Heart right ventricle (tissue), 16 donors: ENCODE measurements at places on chromosomes 6 and 20. TPM values are rescaled to one million over a fixed set of nuclear protein-coding genes. Genes with fewer than 3 reads are reported as not detected.

DNA sequence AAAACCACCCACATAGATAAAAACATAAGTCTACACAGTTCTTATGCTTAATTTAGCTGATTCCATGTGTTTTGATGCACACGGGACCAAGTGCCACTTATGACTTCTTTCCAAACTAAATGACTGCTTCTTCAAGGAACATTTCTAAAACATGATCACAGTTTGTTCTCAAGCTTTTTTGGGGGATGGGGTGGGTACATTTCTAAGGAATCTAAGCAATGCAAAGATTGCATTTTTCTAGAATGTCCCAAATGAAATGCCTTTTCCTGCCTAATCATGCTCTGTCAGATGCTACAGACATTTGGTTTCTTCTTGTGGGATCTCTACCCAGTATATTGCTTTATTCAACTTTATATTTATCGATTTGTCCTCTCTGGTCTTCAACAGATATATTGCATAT lies 496.8 kb upstream of the JAG1 start:
- no peaks in the 10 kb centered on the region for H3K27me3 ChIP-seq
- H3K4me3 ChIP-seq, result no peak overlapping the region
- no peak for DNase-seq
- H3K36me3 ChIP-seq, result no peaks in the 10 kb centered on the region
- peaks cover 17% of the 10 kb centered on the region for H3K4me1 ChIP-seq
- H3K27ac ChIP-seq, result no peak overlapping the region

DNA sequence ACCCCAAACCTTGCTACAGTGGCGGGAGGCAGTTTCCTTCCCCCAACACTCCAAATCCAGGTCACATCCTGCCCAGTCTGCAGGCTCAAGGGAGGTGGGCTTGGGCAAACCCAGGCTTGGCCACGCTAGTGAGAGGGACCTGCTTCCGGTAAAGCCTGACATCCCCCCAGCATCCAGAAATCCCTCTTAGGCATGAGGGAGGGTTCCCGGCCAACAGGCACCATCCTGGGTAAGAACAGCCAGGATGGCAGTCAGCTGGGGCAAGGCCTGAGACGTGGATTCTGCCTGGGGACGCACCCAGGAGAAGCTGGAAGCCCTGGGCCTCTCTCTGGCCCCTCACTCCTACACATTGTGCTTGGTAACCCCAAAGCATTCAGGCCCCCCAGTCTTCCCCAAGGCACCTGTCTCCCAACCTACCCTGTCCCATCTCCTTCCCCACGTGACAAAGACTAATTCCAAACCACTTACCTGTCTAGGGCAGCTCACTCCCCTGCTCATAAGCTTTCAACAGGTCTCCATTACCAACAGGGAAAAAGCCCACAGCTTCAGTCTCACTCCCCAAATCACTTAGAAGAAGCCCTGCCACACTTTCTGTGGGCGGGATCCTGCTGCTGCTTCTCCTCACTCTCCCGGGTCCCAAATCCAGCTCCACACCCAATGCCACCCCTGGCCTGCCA lies 2.1 kb downstream of the C20orf144 start:
- peak overlapping the region; percentile 76 for H3K4me3 ChIP-seq
- peaks cover 22% of the 10 kb centered on the region for H3K36me3 ChIP-seq
- peak overlapping the region; percentile 93 for H3K27ac ChIP-seq
- peaks cover 30% of the 10 kb centered on the region for H3K4me1 ChIP-seq
- H3K27me3 ChIP-seq, result no peaks in the 10 kb centered on the region
- DNase-seq, result no peak

- H3K36me3 ChIP-seq, result peaks cover 13% of the 10 kb centered on the region
- no peak overlapping the region for H3K27ac ChIP-seq
- DNase-seq, result no peak
- no peak overlapping the region for H3K4me3 ChIP-seq
Measured at GRCh38 chr6:157600807-157601206, 219.8 kb downstream of the ZDHHC14 start.

DNA sequence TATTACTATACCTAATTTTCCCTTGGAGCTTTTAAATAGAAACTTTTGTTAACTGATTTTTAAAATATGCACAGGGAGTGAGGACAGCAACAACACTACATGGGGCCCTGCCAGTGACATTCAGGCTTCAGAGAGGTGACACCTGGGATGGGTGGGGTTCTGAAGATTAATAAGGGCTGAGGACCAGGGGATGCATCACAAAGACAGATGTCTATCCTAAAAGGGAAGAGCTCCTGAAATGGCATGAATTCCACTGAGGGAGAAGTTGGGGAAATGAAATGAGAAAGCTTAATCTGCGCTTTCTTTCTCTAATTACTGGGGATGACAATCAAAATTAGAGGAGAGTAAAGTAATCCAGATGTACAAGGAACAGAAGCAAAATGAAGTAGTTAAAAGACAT lies 162.8 kb downstream of the BTBD9 start:
- no peak overlapping the region for H3K27ac ChIP-seq
- no peak for DNase-seq
- no peaks in the 10 kb centered on the region for H3K4me1 ChIP-seq
- no peaks in the 10 kb centered on the region for H3K36me3 ChIP-seq
- no peak overlapping the region for H3K4me3 ChIP-seq
- H3K27me3 ChIP-seq, result no peaks in the 10 kb centered on the region

DNA sequence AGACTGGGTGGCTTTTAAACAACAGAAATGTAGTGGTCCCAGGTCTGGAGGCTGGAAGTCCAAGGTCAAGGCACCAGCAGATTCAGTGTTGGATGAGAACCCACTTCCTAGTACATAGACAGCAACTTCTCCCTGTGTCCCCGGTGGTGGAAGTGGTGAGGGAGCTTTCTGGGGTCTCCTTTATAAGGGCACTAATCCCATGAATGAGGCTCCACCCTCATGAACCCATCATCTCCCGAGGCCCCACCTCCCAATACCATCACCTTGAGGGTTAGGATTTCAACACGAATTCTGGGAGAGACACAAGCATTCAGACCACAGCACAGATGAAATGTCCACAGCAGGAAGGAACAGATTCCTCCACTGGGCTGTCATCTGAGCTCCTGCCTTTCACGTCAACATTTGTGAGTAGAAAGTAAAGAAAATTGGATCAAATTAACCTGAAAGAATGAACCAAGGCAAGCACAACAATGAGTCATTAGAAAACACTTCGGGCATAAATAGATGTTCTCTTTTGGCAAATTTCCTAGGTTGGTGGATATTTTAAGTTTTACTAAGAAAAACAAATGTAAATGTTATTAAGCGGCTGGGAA lies 130.7 kb downstream of the RNASET2 start:
- no peak overlapping the region for H3K27ac ChIP-seq
- no peaks in the 10 kb centered on the region for H3K36me3 ChIP-seq
- DNase-seq, result no peak
- H3K4me3 ChIP-seq, result no peak overlapping the region
- H3K4me1 ChIP-seq, result no peaks in the 10 kb centered on the region

GRCh38 chr6:107114213-107114925 lies 946 bp downstream of the BEND3 start:
- DNase-seq, result peak; percentile 81
- no peaks in the 10 kb centered on the region for H3K27me3 ChIP-seq
- peak overlapping the region; percentile 67 for H3K27ac ChIP-seq
- H3K4me1 ChIP-seq, result peaks cover 18% of the 10 kb centered on the region
- H3K36me3 ChIP-seq, result no peaks in the 10 kb centered on the region

The BTNL2 gene
- not detected for polyA plus RNA-seq
